Common myeloid progenitor, CD34-positive (primary cell): ENCODE measurements at places on chromosomes 16 and 17.
A peak's percentile ranks its signal among the peaks of the same experiment; 100 is the strongest.

GRCh38 chr17:39196808-39197291 is 619 bp downstream of the CACNB1 start:
- no peak for DNase-seq
- H3K27me3 ChIP-seq: no peaks in the 10 kb centered on the region
- H3K4me1 ChIP-seq: peaks cover 7% of the 10 kb centered on the region
- H3K36me3 ChIP-seq: peaks cover 2% of the 10 kb centered on the region
- peak overlapping the region; percentile 84 for H3K4me3 ChIP-seq
- H3K27ac ChIP-seq: no peak overlapping the region

GRCh38 chr17:44776628-44777393 is 18.0 kb downstream of the ADAM11 start:
- H3K27ac ChIP-seq: no peak overlapping the region
- DNase-seq: no peak
- H3K27me3 ChIP-seq: no peaks in the 10 kb centered on the region
- peak overlapping the region; percentile 71 for H3K4me3 ChIP-seq
- H3K36me3 ChIP-seq: no peaks in the 10 kb centered on the region

DNA sequence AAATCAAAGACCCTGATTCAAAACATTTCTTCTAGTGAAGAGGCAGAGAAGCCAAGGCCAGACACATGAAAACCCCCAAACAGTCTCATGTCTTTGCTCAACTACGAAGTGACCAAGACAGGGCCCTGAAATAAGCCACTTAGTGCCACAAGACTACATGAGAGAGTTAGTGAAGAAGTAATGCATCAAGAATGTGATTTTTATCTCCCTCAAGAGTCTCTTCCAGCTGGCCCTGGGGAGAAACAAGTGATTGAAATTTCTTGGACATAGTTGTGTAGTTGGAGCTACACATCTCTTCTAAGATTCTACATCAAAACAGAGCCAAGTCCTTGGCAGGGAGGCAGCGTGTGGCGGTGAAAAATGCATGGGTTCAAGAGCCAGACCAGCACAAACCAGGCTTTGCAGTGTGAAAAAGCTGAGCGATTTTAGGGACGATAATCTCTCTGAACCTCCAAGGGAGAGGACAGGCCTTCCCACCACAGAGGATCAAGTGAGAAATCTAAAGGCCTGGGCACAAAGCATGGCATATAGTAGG is 30.6 kb downstream of the LYRM1 start:
- no peaks in the 10 kb centered on the region for H3K27me3 ChIP-seq
- H3K36me3 ChIP-seq: no peaks in the 10 kb centered on the region

- H3K27ac ChIP-seq: no peak overlapping the region
- no peak overlapping the region for H3K4me3 ChIP-seq
- no peak for DNase-seq
- no peaks in the 10 kb centered on the region for H3K36me3 ChIP-seq
- H3K4me1 ChIP-seq: no peaks in the 10 kb centered on the region
- H3K27me3 ChIP-seq: peaks cover 2% of the 10 kb centered on the region
Observed at GRCh38 chr16:86398622-86399021, 111.7 kb upstream of the FOXF1 start.

DNA sequence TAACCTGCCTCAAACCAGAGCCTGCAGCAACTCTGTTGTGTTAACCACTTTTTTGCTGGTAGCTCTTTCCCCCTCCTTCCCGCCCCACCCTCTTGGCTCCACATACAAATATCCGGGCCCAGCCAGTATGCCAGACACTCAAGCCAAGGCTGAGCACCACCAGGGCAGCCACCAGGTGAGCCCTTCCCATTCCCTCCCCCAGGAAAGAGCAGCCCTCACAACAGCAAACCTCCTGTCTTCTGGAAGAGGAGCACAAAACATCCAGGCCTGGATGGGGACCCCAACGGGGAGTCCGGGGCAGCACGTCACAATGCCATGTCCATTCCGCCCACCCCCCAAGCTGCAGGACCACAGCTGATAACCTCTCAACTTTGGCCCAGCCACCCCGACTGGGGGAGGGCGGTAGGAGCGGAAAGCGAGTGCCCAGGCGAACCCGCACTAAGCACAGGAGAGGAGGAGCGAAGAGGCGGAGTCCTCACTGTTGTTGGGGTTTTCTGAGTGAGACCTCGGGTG is 757 bp downstream of the ORMDL3 start:
- peaks cover 26% of the 10 kb centered on the region for H3K36me3 ChIP-seq
- H3K4me3 ChIP-seq: peak overlapping the region; percentile 76
- DNase-seq: no peak
- H3K27ac ChIP-seq: peak overlapping the region; percentile 73
- H3K27me3 ChIP-seq: no peaks in the 10 kb centered on the region

DNA sequence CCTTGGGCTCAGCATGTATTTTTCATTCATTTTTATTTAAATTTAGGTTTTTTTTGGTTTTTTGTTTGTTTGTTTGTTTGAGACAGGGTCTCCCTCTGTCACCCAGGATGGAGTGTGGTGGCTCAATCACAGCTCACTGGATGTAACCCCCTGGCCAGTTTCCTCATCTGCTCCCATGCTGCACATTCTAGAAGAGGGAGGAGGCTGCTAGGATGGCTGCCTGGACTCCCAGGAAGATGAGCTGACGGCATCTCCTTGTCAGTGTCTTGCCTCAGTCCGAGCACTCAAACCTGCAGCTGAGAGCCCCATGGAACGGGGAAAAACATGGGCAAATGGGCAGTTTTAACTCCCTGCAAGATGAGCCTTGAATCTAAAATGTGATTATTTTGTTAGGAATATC is 7.5 kb downstream of the MEAK7 start:
- H3K27me3 ChIP-seq: no peaks in the 10 kb centered on the region
- H3K27ac ChIP-seq: no peak overlapping the region
- no peak overlapping the region for H3K4me3 ChIP-seq
- no peaks in the 10 kb centered on the region for H3K4me1 ChIP-seq
- peaks cover 20% of the 10 kb centered on the region for H3K36me3 ChIP-seq

DNA sequence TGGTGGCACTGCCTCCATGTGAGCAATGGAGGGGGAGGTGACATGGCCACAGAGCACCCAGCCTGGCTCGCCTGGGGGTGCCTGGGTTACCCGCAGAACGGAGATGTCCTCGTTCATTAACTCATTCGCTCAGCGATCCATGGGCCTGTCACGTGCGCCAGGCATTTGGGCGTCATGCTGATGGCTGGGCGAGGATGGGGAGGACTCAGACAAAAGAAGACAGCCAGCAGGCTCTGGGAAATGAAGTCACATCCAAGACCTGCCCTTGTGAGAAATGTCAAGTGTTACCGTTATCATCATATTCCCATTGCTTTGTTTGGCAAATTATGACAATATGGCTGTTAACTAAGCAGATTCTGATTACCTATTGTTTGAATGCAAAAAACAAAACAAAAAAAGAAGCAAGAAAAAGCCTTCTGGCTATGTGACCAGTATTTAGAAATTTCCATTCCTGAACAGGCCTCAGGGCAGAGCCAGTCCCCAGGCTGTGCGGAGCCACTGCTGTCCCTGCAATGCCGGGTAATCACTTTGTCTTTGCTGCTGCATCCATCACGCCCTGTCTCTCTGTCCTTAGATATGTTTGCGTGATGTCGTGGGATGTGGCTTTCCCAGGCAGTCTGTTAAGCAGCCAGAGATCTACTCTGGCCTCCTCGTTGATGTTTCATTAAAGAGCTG is 57.9 kb downstream of the CMIP start:
- DNase-seq: no peak
- H3K27me3 ChIP-seq: no peaks in the 10 kb centered on the region
- H3K4me3 ChIP-seq: no peak overlapping the region

- H3K4me3 ChIP-seq: no peak overlapping the region
- H3K27me3 ChIP-seq: no peaks in the 10 kb centered on the region
- H3K4me1 ChIP-seq: no peaks in the 10 kb centered on the region
- H3K27ac ChIP-seq: no peak overlapping the region
Observed at GRCh38 chr17:68470961-68471360, 13.7 kb upstream of the WIPI1 start.

GRCh38 chr16:5025171-5025632 is 8.5 kb downstream of the NAGPA start:
- no peak overlapping the region for H3K27ac ChIP-seq
- no peak overlapping the region for H3K4me3 ChIP-seq
- H3K36me3 ChIP-seq: peaks cover 40% of the 10 kb centered on the region

GRCh38 chr17:38892083-38892482 is 22.2 kb downstream of the LASP1 start:
- no peak for DNase-seq
- peaks cover 61% of the 10 kb centered on the region for H3K4me1 ChIP-seq
- peaks cover 60% of the 10 kb centered on the region for H3K36me3 ChIP-seq
- H3K27me3 ChIP-seq: no peaks in the 10 kb centered on the region

- DNase-seq: no peak
- H3K4me1 ChIP-seq: peaks cover 3% of the 10 kb centered on the region
- no peaks in the 10 kb centered on the region for H3K27me3 ChIP-seq
- H3K27ac ChIP-seq: no peak overlapping the region
- no peaks in the 10 kb centered on the region for H3K36me3 ChIP-seq
- H3K4me3 ChIP-seq: no peak overlapping the region
Observed at GRCh38 chr17:50189550-50190292, 11.7 kb downstream of the COL1A1 start.

- H3K36me3 ChIP-seq: peaks cover 16% of the 10 kb centered on the region
- peaks cover 29% of the 10 kb centered on the region for H3K4me1 ChIP-seq
- H3K27me3 ChIP-seq: no peaks in the 10 kb centered on the region
- H3K4me3 ChIP-seq: peak overlapping the region; percentile 9
Observed at GRCh38 chr16:31064882-31065461, 9.1 kb downstream of the ZNF668 start.

- no peaks in the 10 kb centered on the region for H3K36me3 ChIP-seq
- no peak overlapping the region for H3K27ac ChIP-seq
Observed at GRCh38 chr17:63916566-63917185, 2.0 kb downstream of the GH1 start.

DNA sequence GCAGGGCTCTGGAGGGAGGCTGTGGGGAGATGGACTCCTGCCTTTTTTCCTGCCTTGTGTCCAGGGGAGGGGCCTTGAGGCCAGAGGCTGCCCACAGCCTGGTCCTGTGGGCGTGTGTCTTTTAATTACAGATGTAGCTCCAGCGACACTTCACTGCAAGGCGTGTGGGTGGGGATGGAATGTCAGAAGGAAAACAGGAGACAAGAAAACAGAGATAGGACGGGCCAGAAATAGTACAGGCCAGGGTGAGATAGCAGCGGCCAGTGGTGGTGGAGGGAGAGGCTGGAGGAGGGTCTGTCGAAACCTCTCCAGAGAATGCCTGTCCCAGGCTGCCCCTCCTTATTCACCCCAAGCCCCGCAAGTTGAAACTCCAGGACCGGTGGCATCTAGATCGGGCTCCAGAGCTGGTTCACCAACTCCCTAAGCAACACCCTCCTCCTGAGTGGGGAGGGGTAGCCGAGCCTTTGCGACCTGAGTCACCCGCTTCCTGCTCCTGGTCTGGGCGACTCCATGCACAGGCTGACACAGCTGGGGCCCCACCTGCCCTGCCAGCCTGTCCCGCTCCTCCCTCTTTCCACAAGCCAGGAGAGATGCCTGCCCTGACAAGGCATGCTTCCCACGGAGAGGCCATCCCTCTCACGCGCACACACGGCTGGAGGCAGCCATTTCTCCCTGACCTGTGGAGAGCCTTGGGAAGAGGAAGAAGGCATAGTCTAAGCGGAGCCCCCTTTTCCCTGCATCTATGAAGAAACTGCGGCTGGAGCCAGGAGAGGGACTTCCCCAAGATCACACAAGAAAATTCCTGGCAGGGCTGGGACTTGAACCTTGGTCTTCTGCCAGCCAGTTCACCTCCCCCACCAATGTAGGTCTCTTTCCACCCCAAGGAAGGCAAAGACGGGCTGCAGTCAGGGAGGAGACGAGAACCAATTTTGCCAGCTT is 6.6 kb upstream of the JUP start:
- H3K27ac ChIP-seq: no peak overlapping the region
- peaks cover 33% of the 10 kb centered on the region for H3K4me1 ChIP-seq
- DNase-seq: peak; percentile 79
- H3K27me3 ChIP-seq: no peaks in the 10 kb centered on the region

DNA sequence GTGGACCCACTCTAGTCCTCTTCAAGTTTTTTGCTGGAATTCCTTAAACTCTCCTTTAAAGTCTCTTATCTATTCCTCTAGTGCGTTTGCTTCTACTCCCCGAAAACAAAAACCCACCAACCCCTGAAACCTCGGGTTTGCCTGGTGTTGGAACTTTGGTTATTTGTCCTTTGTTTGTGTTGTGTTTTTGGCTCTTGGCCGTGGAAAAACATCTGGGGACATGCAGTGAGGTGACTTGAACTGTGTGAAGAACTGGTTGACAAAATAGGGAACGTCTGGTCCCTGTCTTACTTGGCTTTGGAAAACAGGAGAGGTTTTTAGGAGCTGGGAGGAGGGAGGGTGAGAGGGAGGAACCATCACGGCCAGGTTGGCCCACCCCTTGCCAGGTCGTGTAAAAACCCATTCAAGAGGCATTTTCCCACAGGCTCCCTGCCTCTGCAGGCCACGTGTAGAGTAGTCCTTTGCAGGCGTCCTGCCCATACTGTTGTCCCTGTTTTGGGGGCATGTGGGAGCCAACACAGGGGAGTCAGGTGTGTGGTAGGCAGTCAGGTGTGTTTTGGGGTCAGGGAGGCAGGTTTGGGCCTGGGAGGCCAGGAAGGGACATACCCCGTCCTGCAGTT is 169.3 kb downstream of the RAB11FIP4 start:
- H3K4me1 ChIP-seq: peaks cover 3% of the 10 kb centered on the region
- no peak overlapping the region for H3K27ac ChIP-seq
- H3K4me3 ChIP-seq: no peak overlapping the region
- no peaks in the 10 kb centered on the region for H3K36me3 ChIP-seq
- H3K27me3 ChIP-seq: peaks cover 5% of the 10 kb centered on the region

GRCh38 chr17:81486199-81486810 is 26.3 kb downstream of the ACTG1 start:
- H3K27me3 ChIP-seq: no peaks in the 10 kb centered on the region

DNA sequence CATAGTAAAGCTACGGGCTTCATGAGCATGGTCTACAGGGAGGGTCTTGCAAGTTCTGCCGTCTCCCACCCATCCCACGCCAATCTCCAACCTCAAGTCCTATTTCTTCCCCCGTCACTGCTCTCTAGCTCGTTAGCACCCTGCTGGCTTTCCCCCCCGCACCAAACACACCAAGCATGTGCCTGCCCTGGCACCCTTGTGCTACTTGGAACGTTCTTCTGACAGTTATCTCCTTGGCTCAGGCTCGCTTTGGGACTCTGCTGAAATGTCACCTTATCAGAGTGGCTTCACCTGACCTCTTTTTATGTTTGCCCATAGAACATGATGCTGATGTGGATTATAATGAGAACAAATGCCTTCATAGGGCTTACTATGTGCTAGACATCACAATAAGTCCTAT is 21.9 kb downstream of the GLYR1 start:
- H3K27ac ChIP-seq: no peak overlapping the region
- H3K4me1 ChIP-seq: no peaks in the 10 kb centered on the region
- H3K4me3 ChIP-seq: no peak overlapping the region

DNA sequence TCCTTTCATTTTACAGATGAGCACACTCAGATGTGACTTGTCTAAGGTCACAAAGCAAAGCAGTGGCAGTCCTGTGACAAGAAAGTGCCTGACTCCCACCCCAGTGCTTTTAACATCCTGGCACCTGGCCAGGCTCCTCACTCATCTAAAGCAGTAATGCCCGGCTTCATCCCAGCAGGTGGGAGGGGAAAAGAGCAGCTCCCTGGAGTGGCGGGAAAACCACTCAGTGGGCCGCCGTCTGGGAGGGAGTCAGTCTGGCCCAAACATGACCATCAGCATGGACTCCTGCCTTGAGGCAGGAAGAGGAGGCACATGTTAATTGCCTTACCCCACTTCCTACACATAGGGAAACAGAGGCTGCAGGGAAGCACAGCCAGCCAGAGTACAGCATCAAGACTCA is 2.6 kb downstream of the PCGF2 start:
- no peak overlapping the region for H3K4me3 ChIP-seq
- H3K27me3 ChIP-seq: peaks cover 16% of the 10 kb centered on the region
- peaks cover 41% of the 10 kb centered on the region for H3K4me1 ChIP-seq
- no peaks in the 10 kb centered on the region for H3K36me3 ChIP-seq
